ENCODE measurements at places on chromosomes 6 and 20.

DNA sequence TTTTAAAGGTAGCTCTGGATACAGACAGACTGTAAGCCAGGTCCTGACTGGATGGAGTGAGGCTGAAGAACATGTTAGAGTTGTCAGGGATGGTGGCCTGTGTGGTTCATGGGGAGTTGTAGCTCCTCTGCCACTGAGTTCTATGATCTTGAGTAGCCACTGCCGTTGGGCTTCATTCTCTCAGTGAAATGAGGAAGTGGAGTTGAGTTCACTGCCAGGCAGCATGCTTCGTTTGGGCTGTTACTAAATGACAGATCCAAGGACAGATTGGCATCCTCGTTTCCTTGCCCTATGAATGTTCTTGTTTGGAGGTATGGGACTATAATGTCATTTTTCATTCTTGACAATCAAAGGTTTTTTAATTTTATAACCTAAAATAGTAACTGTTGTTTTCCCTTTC, 37.2 kb downstream of the SCAND1 start:
- DNase-seq: no peak

DNA sequence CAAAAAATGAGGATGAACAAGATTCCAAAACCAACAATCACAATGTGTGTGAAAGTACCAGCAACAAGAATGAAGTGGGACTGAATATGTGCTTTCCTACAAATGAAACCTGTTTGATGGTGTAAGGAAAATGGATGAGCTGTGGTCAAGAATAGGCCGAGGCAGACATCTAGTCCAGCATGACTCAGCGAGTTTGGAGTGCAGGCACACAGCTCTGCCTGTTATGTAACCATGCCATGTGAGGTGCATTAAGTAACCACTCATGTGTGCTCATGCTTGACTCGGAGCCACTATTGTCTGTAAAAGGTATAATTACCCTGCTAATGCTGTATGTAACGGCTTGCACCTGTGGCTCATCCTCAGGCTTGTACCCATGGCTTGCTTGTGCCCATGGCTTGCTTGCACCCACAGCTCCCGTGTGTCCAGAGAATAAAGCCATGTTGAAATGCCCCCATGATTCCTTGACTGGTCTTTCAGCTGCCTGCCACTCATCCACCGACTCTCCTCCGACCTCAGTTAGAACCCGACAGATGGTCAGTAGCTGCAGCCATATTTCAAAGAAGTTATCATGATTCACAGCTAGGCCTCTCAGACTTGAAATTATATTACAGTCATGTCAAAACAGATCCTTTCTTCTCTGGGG, 98.7 kb downstream of the BACH2 start:
- no peak for DNase-seq

DNA sequence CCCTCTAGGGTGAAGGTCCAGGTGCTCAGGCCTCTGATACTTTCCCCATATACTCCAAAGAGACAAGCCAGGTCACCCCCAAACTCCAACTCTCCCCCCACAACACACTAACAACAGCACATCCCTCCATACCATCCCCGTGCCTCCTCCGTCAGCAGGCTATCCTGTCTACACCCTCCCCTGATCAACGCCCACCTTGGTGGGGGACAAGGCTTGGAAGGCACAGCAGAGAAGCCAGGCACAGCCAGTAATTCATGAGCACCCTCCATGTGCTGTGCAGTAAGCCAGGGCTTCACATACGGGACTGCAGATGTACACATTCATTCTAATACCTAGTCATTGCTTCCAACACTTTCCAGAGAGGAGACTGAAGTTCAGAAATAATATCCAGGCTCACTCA, 57.6 kb downstream of the TRERF1 start:
- DNase-seq: no peak

DNA sequence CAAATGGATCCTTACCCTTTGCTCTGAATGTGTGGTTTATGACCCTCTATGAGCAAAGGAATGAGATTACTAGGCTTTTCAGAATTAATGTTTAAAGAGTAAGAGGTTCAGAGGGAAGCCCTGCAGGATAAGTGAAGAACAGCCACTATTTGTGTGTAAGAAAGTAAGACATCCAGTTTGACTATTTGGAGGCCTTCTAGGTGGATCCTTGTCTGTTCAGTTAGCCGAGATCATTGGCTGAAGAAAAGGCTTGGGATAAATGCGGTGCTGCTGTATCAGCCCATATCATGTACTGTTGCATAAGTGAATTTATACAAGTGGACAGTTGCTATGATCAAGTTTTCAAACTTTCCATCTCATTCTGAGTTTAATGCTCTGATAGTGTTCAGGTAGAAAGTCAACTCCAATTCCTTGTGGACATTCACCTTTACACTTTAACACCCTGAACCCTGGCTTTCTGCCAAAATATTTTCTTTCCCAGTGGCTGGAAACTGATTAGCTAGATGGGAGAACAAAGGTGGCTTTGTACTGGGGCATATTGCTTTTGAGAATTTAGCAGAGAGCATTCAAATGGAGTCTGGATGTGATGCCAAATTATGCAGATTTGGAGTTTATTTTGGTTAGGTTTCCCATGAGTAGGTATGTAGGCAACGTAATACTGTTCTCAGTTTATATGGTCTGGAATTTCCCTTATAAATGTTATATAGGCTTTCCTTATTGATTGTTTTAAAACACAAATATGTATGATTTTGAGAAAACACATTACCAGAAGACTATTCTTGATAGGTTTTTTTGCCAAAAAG, 15.0 kb downstream of the PARD6B start:
- DNase-seq: no peak

Data from stimulated activated CD4-positive, alpha-beta T cell treated with anti-CD3 and anti-CD28 coated beads, Interleukin-1b, Interleukin-23, amount 100 ng/mL, for 1 hour (primary cell).